ENCODE measurements at places on chromosomes 5 and 9.
A peak's percentile ranks its signal among the peaks of the same experiment; 100 is the strongest.

- DNase-seq = peak; percentile 44
Observed at GRCh38 chr5:150129813-150130492, 25.7 kb downstream of the PDGFRB start.

- DNase-seq = no peak
Observed at GRCh38 chr5:107431536-107431935, 239.2 kb downstream of the EFNA5 start.

- no peak for DNase-seq
Observed at GRCh38 chr5:82913971-82914370, 163.2 kb downstream of the TMEM167A start.

DNA sequence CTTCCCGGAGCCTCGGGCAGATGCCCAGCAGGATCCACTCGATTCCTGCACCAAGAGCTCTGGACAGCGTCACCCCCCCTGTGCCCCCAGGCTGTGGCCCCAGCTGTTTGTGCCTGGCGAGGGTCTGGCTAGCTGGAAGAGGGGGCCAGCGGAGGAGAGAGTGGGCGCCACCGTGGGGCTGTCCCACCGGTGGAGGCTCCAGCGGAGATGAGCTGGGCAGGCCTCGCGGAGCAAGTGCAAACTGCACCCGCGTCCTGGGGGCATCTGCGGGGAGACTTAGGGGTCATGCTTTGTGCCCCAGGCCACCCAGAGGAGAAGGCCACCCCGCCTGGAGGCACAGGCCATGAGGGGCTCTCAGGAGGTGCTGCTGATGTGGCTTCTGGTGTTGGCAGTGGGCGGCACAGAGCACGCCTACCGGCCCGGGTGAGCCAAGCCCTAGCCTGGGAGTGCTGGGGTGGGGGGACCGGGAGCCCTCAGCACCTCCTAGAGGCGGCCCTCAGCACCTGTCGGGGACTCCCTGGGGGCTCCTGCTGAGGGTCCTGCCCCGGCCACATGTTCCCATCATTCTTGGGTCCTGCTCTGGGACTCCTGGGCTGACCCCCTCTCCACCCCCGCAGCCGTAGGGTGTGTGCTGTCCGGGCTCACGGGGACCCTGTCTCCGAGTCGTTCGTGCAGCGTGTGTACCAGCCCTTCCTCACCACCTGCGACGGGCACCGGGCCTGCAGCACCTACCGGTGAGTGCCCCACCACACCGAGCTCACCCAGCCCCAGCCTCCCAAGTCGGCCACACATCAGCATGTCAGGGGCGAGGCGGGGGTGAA, 5.4 kb downstream of the EGFL7 start:
- no peak for DNase-seq

DNA sequence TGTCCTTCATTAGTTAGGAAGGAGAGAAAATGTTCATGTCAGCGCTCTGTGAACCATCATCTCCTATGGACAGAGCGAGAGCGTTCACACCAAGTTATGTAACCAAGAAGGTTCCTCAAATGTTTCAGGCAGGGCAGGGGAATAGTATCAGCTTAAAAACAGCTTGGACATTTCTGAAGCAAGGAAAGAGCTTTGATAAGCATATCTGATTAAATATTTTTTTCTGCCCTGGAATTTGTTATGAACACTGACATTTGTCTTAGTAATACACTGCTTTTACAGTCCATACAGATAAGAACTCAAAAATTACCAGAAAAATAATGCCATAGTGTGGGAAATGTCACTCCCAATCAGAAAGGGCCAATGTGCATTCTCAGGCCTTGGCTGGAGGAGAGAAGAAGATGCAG, 66.3 kb upstream of the LIFR start:
- no peak for DNase-seq

DNA sequence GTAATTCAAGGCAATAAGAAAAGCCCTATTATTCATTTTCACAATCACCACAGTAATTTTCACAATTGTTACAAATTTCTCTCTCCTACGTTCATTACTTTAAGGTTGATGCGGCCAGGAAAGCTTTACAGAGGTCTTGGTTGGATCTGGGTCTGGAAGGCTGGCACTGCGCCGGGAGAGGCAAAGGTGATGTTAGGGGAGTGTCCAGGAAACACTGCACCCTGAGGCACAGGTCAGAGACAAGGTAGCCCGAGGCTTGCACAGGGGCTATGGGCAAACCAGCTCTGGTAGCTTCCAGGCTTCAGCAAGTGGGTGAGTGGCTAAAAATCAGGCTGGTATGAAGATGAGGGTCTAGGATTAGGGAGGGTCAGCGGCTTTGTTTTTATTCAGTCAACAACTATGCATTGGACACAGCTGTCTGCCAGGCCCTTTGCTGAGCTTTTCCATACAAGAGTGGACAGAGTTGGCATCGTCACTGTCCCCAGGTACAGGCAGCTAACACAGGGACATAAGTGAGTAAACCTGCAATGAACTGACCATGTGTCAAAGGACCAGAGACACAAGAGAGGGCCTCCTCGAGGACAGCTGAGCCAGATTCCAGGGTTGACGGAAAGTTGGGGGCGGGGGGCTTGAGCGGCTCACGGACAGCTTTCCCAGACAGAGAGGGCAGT, 12.4 kb upstream of the TENT4A start:
- DNase-seq = no peak

Measured in stimulated activated CD4-positive, alpha-beta T cell treated with anti-CD3 and anti-CD28 coated beads, Interleukin-4, amount 100 ng/mL, for 24 hours (primary cell).